Stimulated activated CD4-positive, alpha-beta T cell treated with anti-CD3 and anti-CD28 coated beads, Interleukin-1b, Interleukin-23, amount 100 ng/mL, for 24 hours (primary cell): ENCODE measurements at places on chromosomes 2 and 18.

DNA sequence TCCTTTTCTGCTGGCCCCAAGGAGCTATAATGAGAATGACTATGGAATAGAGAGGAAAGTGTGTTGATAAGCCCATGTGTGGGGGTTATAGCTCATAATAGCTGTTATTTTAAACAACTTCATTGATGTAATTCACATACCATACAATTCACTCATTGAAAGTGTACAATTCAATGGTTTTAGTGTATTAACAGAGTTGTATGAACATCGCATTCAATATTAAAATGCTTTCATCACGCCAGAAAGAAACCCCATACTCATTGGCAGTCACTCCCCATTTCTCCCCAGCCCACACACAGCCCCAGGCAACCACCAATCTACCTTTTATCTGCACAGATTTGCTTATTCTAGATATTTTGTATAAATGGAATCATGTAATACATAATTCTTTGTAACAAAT is 139.6 kb upstream of the CYP1B1 start:
- DNase-seq, result no peak

- DNase-seq, result no peak
Observed at GRCh38 chr2:200469708-200470211, 40.1 kb downstream of the KCTD18 start.

DNA sequence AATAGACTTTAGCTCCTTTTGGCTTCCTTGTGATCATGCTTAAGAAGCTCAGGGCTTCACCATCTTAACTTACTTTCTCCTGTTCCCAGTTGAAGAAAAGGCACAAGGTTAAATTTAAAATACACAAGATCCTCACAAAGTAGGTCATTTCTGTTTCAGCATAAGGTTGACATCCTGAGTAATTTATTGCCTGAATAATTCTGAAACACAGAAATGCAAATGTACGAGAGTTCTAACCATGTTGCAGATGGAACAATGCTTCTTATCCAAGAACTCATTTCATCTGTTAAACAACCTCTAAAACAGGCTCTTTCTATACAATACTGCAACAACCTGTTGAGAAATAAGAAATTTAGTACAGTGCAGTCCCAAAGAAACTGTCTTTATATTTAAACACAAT is 395.2 kb downstream of the BCL11A start:
- DNase-seq, result no peak

- DNase-seq, result no peak
Observed at GRCh38 chr2:97957432-97958183, 38.1 kb downstream of the TMEM131 start.

- no peak for DNase-seq
Observed at GRCh38 chr2:3475771-3476170, 43.6 kb downstream of the ADI1 start.

- DNase-seq, result peak; percentile 48
Observed at GRCh38 chr2:85266146-85267041, 61.4 kb downstream of the TGOLN2 start.

GRCh38 chr2:228987441-228988155 is 283.5 kb downstream of the PID1 start:
- DNase-seq, result no peak

DNA sequence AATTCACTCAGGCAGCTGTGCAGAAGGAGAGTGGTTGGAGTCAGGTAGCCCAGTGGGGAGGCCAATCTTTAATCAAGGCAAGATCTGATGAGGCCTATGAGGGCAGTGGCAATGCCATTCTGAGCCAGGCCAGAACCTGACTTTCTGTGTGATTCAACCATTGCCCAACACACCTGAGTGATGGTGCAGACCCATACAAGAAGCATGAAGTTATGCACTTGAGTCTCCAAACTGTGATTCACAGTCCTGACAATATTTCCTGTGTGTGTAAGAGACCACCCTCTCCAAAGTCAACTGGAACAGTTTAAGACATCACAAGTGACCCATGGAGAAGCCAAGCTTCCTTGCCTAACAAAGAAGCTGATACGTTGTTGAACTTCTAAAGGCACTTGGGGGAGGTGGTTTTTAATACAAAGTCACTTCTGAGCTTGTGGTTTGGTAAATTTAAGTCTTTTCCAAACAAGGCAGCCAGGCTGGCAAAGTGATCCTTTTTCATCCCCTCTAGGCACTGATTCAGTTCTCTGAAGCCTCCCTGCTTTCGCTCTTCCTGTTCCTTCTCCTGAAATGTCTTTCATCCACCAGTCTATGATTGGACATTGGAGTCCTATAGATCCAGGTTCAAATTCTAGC is 49.0 kb downstream of the VSNL1 start:
- DNase-seq, result no peak

DNA sequence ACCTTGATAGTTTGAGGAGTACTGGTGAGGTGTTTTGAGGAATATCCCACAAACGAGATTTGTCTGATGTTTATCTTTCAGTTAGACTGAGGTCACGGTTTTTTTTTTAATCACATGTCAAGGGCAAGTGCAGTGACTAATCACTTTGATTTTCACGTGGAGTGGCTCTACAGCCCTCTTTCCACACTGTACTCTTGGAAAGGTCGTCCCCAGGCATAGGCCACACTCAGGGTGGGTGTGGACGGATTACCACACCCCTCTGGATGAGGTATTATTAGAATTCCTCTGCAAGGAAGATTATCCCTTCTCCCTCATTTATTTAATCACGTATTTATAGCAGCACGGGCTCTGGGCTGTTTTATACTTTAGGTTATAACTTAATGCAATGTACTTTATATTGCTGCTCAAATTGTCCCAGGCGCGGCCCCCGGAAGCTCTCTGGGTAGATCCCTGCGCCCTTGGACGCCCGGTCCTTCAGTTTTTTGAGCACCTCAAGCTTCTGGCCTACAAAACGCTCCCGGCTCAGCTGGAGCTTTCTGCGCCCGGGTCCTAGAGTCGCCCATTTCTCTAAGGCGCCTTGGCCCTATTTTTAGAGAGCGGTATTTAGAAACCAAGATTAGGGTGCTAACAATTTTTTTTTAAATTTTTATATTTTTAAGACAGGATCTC is 515 bp upstream of the PLEKHB2 start:
- DNase-seq, result peak; percentile 7

DNA sequence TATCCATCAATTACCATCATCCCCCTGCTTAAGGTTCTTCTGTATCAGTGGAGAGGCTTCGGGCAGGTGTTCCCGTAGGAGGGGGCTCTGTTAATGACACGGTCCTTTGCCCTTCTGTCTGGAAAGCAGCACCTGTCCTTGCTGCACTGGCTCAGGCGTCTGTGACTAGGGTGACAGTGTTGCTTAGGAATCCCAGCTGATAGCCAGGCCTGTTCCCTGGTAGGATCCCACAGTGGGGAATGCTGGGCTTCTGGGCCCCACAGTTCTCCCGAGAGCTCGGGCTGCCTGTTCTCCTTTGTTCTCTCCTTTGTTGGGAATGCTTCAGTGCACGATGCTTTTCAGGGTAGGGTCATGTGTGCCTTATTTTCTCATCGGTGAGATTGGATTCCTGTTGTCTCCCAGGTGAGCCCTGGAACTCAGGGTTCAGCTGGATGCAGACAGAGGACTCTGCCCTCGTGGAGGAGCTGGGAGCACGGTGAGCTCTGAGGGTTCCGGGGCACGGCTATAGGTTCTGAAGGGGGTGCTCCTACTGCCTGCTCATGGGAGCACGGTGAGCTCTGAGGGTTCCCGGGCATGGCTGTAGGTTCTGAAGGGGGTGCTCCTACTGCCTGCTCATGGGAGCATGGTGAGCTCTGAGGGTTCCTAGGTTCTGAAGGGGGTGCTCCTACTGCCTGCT is 9.6 kb downstream of the SNTG2 start:
- no peak for DNase-seq

DNA sequence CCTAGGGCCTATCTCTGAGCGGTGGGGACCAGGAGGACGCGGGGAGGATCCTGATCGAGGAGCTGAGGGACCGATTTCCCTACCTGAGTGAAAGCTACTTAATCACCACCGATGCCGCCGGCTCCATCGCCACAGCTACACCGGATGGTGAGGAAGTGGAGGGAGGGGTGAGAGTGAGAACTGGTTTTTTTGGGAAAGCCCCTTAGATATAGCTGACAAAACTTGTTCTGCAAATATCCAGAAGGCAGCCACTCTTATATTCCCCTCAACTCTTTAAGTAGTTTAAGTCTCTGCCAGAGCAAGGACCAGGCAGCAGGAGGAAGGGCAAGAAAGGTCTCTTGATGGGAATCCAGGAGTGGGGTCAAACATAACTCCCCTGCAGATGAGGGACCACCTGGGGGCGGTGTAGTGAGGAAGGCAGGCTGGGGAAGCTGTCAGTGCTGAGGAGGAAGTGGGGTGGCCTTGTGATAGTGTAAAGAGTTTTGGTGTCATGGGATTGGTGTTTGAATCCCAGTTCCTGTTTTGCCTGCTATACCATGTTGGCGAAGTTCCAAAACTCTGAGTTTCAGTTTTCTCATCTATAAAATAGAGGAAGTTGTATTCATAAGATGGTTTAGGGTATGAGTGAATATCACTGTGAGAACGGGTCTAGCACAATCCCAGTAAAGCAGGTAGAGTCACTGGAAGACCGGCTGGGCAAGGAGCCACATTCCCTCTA is 3.4 kb downstream of the NAGK start:
- no peak for DNase-seq

GRCh38 chr2:37599688-37600525 is 71.5 kb downstream of the CDC42EP3 start:
- DNase-seq, result no peak

GRCh38 chr2:241986836-241987641 is 117.5 kb downstream of the RTP5 start:
- no peak for DNase-seq

- no peak for DNase-seq
Observed at GRCh38 chr2:119085613-119086012, 72.9 kb downstream of the C1QL2 start.

DNA sequence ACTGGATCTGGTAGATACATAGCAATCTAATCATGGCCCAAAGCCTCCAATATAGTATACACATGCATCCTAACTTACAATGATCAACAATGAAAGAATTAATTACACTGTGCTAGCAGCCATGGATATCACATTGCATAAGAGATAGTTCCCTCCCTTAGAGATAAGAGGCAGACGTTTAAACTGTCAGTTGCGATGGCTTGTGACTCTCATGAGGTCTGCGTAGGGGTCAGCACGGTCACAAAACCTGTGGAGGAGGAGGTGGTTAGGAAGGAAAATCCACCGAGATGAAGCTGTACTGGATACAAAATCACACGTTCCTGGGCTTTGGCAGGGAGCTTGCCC is 800 bp upstream of the RALB start:
- no peak for DNase-seq

- DNase-seq, result no peak
Observed at GRCh38 chr18:26089293-26090129, 902 bp downstream of the SS18 start.

DNA sequence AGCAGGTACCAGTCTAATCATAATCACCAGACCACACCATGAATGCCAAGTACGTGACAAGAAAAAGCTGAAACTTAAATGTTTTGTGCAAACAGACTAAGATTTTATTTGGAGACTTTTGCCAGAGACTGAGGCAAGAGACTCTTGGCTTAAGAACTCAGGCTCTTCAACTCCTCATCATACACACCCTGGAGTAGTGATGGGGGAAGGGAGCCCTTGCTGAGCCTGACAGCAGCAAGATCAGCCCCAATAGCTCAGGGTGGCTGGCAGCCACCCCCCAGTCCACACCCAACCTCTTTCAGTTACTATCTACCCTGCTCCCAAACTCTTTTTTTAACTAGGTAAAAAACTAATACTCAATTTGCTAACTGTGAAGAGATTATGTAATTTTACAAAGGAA is 114.8 kb downstream of the CCBE1 start:
- DNase-seq, result no peak

GRCh38 chr18:55047546-55047945 is 88.3 kb upstream of the CCDC68 start:
- no peak for DNase-seq

DNA sequence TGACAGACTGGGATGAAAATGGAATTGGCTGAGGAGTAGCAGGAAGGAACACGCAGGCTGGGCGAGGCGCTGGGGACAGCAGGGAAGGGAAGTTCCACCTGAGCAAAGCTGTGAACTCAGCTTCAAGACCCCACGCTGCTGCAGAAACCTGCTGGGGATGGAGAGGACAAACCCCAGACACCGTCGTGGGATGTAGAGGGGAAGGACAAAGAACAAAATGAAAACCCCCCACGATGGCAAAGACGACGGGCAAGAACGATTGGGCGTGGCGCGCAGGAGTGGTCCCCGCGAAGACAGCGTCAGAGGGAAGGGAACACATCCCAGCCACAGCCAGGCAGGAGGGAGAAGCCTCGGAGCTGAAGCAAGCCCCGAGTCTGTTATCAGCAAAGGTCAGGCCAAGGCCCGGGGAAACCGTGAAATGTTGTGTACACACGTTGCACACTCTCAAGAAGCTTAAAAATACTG is 222.9 kb downstream of the NDUFA10 start:
- no peak for DNase-seq

DNA sequence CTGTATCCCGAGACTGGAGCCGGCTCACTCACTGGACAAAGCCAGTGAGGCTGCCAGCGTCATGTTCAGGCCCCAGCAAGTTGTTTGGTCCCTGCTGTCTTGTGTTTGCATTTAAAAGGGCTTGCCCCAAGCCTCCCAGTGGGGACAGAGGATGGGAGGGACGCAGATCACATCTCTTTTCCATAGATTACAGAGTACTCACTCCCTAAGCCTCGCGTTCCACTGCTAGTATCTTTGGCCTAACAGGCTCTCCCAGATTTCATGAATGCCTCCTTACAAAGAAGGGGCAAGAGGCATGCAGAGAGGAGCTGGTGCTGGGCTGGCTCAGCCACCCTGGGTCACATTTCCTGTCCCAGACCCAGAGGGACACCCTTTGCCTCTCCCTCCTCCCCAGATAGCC is 59.1 kb downstream of the CMPK2 start:
- no peak for DNase-seq

DNA sequence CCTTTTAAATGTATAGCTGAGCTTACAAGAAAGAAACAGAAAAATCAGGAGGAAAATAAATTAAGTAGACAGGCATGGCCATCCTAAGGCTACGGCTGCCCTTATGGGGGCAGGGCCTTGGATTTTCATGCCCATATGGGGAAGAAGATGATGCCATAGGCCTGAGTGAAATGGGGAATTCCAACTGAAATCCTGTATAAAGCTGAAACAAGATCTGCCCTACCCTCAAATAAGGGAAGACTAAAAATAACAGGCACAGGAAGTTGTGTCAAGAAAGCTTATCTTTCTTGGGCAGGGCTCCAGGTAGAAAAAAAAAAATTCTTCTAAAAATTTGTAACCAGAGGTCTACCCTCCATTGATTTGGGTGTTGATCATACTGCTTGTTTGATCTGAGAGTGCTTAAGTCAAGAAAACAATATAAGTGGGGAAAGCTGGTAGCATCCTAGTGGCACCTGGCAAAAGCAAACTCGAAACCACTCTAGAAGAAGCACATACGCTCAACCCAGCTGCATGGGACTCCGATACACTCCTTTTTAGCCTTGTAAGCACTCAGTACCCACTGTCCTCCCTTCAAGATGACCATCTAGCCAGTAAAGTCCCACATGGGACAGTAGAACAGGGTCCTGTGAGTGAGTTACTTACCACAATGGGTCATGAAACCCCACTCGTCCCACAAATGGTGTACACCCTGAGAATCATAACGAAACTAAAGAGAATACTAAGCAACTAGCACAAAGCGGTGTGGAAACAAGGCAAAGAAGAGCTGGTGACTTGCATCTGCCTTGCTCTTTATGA is 22.3 kb downstream of the DNAH7 start:
- DNase-seq, result no peak
